ENCODE measurements at places on chromosomes 1 and 21. TPM values are rescaled to one million over a fixed set of nuclear protein-coding genes. Genes with fewer than 3 reads are reported as not detected.

The TEDDM1 gene
- total RNA-seq, result not detected

The C1QA gene
- not detected for total RNA-seq

The TARBP1 gene
- 51.4 TPM for total RNA-seq

The S100A16 gene
- total RNA-seq, result not detected

The LCE1F gene
- not detected for total RNA-seq

The HSPA6 gene
- total RNA-seq, result 3.3 TPM

The CRNN gene
- total RNA-seq, result not detected

The GPR37L1 gene
- total RNA-seq, result not detected

The MYBPH gene
- not detected for total RNA-seq

The GPR137B gene
- total RNA-seq, result 16.8 TPM

The FCRL4 gene
- total RNA-seq, result not detected

The PKP1 gene
- not detected for total RNA-seq

The S100A3 gene
- not detected for total RNA-seq

The RGL1 gene
- 3.7 TPM for total RNA-seq

The AADACL4 gene
- not detected for total RNA-seq

The F13B gene
- total RNA-seq, result not detected

The HES2 gene
- total RNA-seq, result not detected

The PADI1 gene
- not detected for total RNA-seq

The RGSL1 gene
- total RNA-seq, result not detected

The PMVK gene
- total RNA-seq, result 28.8 TPM

The DTL gene
- 43.2 TPM for total RNA-seq

The NBPF4 gene
- not detected for total RNA-seq

The CITED4 gene
- total RNA-seq, result 3.5 TPM

The CCDC185 gene
- total RNA-seq, result not detected

The CFAP74 gene
- not detected for total RNA-seq

The USP25 gene
- 35.6 TPM for total RNA-seq

The GUCA2B gene
- not detected for total RNA-seq

The SLAMF9 gene
- total RNA-seq, result not detected

Data from natural killer cell treated with Interleukin-12 subunit alpha and Interleukin-12 subunit beta and Interleukin-15 and Interleukin-18, amount 100 ng/mL, for 72 hours (primary cell).